Testis (tissue), 5 donors: ENCODE measurements at places on chromosomes 1 and 21. TPM values are rescaled to one million over a fixed set of nuclear protein-coding genes. Genes with fewer than 3 reads are reported as not detected.

DNA sequence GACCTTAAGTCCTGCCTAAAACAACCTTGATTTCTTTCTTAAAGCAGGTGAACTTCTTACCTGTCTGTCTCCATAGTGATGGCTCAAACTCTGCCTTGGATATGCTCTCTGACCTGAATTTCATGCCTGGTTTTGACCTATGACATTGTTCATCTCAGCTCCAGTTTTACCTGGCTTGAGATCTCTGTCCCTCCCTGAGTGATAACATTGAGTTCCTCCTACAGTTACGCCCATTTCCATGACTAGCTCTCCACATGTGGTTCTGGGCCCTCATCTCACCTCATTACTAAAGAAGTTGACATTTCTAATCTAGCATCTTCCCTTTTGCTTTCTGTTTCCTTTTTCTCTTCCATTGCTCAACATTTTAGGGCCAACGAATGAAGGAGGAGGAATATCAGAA is 233.1 kb downstream of the HHIPL2 start:
- DNase-seq = no peak
- H3K36me3 ChIP-seq = no peaks in the 10 kb centered on the region
- no peak overlapping the region for H3K4me3 ChIP-seq
- H3K4me1 ChIP-seq = no peaks in the 10 kb centered on the region
- H3K27ac ChIP-seq = no peak overlapping the region

RBP7 gene
- total RNA-seq = 6.5 TPM

SYCP1 gene
- 66.5 TPM for total RNA-seq

DNA sequence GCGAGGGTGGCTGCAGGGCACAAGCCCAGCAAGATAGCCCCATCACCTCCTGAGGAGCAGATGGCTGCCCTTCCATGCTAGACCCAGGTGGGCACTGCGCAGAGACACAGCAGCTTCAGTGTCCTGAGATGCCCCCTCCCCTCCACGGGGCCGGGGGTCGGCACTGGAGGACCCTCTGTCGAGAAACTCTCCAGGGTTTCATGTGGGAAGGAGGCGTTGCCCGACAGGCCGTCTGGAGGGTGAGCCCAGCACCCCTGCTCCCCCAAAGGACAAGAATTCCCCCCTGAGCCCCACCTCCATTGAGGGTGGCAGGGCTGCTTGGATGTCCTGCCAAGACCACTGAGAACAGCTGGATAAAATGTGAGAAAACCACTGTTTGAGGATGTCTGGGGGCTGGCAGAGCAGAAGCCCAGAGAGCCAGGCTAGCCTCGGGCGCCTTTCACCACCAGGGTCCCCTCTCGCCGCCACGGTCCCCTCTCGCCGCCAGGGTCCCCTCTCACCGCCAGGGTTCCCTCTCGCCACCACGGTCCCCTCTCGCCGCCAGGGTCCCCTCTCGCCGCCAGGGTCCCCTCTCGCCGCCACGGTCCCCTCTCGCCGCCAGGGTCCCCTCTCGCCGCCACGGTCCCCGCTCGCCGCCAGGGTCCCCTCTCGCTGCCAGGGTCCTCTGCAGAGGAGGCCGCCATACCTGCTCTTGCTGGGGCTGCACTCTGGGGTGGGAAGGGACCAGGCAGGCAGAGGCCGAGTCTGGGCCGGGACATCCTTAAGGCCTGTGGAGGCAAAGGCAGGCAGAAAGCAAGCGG is 44.2 kb downstream of the SLC19A1 start:
- no peaks in the 10 kb centered on the region for H3K36me3 ChIP-seq
- H3K4me3 ChIP-seq = no peak overlapping the region
- peaks cover 12% of the 10 kb centered on the region for H3K4me1 ChIP-seq

DNA sequence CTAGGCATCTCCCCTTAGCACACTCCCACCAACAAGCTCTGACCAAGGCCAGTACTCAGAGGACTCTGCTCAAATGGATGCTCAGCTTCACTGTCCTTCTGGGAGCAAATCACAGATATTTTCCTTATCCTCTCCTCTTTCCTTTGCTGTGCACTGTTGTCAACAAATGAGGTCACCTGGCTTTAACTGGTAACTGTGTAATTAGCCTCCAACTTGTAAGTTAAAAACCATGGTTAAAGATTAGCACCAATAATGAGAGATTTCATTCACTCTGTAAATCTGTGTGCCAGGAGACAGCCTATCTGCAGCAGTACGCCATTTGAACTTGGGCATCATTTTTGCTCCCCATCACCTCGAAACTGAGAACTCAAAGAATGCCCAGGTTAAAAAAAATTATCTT is 149.5 kb downstream of the GABPA start:
- DNase-seq = no peak
- H3K27me3 ChIP-seq = no peaks in the 10 kb centered on the region
- no peak overlapping the region for H3K4me3 ChIP-seq
- no peak overlapping the region for H3K27ac ChIP-seq
- no peaks in the 10 kb centered on the region for H3K4me1 ChIP-seq

QSOX1 gene
- 691 TPM for total RNA-seq

DNA sequence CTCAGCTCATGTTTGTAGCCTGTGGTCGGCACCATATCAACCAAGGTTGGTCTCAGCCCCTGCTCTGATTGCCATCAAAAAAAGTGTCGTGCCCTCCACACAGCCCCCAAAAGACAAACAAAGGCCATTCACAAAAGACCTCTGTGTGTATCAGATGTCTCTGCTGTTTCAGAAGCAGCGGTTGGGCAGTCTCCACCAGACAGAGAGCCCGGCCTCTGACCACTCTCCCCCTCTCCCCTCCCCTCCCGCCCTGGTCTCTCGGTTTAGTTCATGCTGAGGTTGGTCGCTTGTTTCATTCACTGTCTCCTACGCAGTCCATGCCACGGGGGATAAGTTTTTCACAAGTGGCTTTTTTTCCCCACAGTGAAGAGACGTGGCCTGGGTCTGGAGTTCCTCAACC is 27.1 kb downstream of the ACTA1 start:
- no peak for DNase-seq
- H3K36me3 ChIP-seq = no peaks in the 10 kb centered on the region
- H3K27ac ChIP-seq = no peak overlapping the region
- H3K4me3 ChIP-seq = peak overlapping the region; percentile 31
- H3K4me1 ChIP-seq = peaks cover 29% of the 10 kb centered on the region
- no peaks in the 10 kb centered on the region for H3K27me3 ChIP-seq
